HS-5 (cell line): ENCODE measurements at places on chromosomes 16 and 17.

- no peak for DNase-seq
These were observed 631 bp downstream of the TBL3 start for GRCh38 chr16:1972490-1972877.

- DNase-seq: no peak
These were observed 1.0 kb upstream of the TTYH2 start for GRCh38 chr17:74212209-74212912.

GRCh38 chr17:45929344-45929743 lies 35.0 kb downstream of the MAPT start:
- no peak for DNase-seq

- DNase-seq: no peak
These were observed 17.7 kb downstream of the PIMREG start for GRCh38 chr17:6461792-6462524.

- DNase-seq: no peak
These were observed 401.0 kb upstream of the ZFHX3 start for GRCh38 chr16:73448970-73449369.

DNA sequence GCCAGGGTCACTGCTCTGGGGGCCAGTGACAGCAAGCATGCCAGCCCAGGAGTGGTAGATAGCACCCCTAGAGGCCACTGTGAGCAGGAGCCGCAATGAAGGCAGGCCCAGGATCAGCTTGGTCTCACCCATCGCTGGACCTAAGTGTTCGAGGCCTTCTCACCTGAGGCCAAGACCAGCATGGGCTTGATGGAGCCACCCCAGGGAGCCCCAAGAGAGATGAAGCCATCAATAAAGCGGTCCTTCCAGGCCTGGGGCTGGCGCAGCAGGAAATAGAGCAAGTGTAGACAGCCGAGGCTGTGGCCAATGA lies 1.8 kb downstream of the LCAT start:
- no peak for DNase-seq

DNA sequence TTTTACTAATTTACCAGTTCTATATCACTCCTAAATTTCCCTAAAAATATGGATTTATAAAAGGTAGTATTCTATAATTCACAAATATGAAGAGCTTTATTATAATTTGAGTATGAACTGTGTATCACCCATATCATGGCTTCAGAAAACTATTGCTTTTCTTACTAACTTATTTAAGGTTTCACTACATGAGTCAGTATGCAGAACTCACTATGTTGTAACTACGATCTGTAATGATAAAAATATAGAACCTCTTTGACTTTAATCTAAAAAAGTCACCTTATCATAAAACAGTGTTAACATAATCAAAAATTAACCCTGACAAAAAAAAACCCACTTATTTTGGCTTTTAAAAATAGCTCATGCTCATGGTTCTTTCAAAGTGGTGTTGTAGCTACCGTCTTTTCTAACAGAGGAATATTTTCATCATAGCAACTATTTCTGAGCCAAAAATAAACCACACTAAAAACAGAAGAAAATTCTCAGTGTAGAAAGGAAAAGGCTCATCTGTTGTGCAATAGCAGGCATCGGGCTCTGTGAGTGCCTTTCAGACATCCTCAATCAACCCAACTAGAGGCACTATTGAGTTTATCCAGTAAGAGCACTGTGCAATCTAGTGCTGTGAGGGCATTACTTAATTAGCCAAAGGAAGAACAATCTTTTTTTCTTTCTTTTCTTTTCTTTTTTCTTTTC lies 42.1 kb downstream of the ITGAM start:
- DNase-seq: no peak

- no peak for DNase-seq
These were observed 335.3 kb upstream of the TBX2 start for GRCh38 chr17:61064087-61064951.

GRCh38 chr16:62764572-62764971 lies 728.3 kb upstream of the CDH8 start:
- DNase-seq: no peak
